ENCODE measurements at places on chromosomes 2 and 18.
A peak's percentile ranks its signal among the peaks of the same experiment; 100 is the strongest.

DNA sequence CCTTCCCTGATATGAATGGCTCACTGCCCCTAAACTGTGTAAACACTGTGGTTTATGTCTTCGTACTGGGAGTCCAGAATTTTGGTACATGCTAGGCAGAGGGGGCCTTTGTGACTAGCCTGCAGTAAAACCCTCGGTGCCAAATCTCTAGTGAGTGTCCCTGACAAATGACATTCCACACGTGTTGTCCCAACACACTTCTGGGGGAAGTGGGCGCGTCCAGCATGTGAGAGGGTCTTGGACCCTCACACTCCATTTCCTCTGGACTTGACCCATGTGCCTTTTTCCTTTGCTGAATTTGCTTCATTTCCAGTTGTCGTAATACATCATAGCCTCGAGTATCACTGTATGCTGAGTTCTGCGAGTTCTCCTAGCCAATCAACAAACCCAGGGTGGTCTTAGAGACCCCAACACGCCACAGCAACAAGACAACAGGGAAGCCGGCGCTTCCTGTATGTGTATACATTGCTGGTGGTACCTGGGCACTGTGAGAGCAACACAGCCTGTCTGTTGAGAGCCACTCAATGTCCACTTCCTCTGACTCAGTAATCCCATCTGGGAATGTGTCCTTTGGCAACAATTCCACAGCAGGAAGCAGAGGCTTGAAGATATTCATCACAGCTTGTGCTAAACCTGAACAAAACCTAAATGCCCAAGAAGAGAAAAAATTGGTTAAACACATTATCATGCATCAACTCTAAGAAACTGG lies 26.9 kb upstream of the SLC66A3 start:
- DNase-seq: no peak

GRCh38 chr18:55983433-55983832 lies 395.4 kb upstream of the TCF4 start:
- no peak for DNase-seq

- DNase-seq: no peak
Measured at GRCh38 chr18:23596183-23596582, 9.9 kb upstream of the NPC1 start.

DNA sequence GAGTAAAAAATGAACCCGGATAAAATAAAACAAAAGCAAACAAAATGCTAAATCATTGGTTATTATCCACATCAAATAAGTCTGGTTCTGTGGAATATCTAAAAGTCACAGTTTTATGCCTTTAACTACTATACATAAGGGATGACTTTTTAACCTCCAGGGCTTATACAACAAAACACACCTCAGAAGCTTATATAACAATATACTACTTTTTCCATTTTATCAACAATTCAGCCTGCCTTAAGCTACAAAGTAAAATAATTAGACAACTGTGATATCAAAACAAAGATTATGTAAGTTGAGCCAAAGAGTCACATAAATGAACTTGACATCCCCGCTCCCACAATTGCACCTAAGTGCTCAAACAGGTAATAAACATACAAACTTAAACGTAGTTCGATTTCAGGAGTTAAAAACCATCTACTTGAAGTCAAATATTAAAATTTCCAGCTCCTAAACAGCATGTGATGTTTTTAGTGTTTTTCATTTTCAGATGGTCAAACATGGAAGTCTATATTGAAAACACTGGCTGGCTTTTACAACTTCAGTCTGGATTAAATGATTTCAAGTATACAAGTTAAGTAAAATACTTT lies 54.7 kb downstream of the ATIC start:
- DNase-seq: no peak

GRCh38 chr2:59892398-59892797 lies 661.1 kb downstream of the BCL11A start:
- no peak for DNase-seq

DNA sequence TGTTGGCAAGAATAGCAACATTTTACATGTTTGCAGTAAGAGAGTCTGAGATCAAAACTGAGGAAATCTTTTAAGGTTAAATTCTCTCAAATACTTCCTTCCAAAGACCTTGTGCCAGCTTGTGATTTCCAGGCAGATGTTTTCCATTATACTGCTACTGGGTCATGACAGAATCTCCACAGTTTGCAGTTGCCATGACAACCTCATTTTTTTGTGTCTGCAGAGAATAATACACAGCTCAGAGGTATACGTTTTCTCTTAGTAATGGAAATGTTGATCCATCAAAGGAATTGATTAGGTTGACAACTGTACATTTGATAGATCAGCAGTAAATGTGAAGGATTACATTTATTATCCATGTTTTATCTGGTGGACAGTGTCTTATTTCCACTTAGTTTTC lies 29.1 kb upstream of the CSRNP3 start:
- DNase-seq: no peak

DNA sequence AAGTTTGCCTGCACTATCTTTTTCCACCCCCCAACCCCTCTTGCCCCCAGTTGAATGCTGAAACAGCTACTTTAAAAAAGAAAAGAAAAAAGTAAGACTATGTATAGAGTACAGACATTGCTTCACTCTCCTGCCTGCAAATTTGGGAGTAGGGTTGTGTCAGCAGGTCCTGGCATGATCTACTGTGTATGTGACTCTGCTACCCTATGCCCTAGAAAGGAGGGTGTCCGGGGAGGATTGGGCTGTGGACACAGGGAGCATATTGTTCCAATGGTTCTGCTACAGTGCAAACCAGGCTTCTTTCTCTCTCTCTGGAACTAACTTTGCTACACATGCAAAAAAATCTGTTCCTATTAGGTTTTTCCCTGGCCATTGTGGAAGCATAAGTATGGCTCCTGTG lies 9.9 kb upstream of the ZEB2 start:
- no peak for DNase-seq

DNA sequence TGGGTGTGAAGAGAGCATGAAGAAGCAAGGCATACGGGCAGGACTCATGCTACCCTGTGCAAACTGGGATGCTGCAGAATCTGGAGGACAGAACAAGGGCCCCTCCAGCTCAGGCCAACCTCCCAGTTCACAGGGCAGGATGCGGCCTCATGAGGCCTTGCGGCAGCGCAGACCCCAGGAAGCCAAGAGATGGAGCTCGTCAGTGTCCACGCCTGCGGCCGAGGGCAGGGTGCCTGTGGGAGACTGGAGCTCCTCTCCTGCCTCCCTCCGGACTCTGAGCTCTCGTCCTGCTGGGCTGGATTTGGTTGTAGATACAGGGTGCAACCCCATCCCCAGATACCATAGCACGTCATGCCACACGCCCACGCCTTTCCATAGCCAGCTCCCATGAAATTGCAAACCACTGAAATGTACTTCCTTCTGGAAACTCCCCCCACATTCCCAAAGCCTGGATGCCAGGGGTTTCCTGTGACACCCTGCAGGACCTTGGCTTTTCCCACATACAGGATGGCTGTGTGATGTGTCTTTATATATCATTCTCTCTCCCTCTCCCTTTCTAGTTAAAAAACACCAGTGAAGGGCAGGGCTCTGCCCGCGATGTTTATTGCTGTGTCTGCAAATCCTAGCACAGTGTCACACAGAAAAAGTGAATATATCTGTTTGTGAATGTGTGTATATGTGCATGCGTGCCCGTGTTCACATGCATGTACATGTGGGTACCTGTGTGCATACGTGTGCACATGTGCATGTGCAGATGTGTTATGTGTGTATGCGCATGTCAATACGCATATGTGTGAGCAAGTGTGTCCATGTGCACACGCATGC lies 12.3 kb upstream of the SNTG2 start:
- no peak for DNase-seq

GRCh38 chr2:66897181-66897580 lies 462.3 kb downstream of the MEIS1 start:
- DNase-seq: no peak

- peak; percentile 68 for DNase-seq
Measured at GRCh38 chr2:64454386-64455332, 697 bp downstream of the LGALSL start.

DNA sequence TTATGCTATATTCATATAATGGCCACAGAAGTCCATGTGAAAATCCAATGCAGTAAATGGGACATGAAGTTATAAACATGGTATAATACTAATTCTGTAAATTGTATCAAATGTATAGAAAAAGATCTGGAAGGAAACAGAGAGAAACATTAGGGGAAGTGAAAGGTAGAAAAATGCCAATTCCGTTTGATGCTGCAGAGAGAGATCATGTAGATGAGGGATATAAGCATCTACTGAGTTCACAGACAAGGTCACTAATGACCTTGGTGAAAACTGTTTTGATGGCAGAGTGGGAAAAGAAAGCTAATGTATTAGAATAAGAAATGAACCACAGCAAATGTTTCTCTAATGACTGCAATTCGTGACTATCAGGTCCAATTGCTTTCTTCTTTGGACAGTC lies 56.0 kb downstream of the BARD1 start:
- no peak for DNase-seq

GRCh38 chr2:193841384-193842150 lies 1646.8 kb upstream of the TMEFF2 start:
- DNase-seq: no peak

DNA sequence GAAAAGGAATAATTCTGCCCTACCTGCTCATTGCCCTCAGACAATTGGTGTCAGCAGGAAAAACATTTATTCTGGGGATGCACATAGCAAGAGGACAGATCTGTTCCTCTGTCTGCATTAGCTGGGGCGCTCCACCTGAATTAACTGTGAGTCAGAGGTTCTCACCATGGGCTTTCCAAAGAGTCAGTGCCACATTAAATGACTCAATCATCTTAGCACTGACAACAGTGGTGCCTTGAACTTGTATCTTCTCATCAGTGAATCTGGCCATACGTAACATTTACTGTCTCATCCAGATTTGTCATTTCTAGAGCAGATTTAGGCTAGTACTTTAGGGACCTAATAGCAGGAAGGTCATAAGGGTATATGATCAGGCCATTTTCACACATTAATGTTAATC lies 358.1 kb upstream of the CRIM1 start:
- no peak for DNase-seq

DNA sequence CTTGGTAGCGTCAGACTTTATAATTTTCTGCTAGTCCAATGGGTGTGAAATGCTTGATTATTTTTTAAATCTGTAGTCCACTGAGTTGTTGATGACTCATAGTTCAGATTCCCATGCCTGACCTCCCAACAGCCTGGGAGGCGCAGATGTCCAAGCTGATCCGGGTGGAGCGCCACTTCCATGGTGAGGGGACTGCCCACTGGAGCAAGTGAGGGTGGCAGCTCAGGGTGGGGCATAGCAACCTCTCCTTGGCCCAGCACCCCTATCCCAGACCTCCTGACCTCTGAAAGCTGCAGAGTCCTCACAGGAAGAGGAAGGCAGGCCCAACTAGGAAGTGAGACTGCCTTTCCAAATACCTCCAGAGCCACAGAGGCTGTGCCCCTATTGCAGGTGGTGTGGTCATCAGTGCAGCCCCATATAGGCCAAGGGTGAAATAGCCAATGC lies 4.4 kb downstream of the MAL start:
- DNase-seq: no peak

DNA sequence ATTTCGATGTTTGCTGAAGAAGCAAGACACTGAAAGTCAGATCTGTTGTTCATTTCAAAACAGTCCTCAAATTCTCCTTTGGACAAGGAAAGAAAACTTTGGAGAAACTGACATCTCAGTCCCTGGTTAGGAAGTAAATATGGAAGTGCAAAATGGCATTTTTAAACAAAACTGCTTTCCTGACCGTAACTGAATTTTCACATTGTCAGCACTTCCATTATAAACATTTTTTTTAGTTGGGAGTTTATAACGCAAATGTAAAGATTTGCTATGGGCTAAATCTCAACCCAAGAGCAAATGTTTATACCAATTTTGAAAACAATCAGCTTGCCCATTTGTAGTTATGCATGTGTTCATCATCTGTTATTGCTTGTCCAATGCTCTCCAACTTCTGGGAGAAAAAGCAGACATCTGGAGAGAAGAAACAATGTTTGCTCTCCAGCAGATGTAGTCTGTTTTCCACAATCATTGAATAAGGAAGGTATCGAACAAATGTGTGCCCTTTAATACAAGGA lies 520.1 kb downstream of the ARHGAP15 start:
- no peak for DNase-seq
